Breast epithelium (tissue), 4 donors: ENCODE measurements at places on chromosomes 3 and 15.

GRCh38 chr3:9946112-9947024, 5.8 kb downstream of the PRRT3 start:
- peak; percentile 83 for DNase-seq

- no peak for DNase-seq
Measured at GRCh38 chr3:187744169-187745151, 808 bp downstream of the BCL6 start.

DNA sequence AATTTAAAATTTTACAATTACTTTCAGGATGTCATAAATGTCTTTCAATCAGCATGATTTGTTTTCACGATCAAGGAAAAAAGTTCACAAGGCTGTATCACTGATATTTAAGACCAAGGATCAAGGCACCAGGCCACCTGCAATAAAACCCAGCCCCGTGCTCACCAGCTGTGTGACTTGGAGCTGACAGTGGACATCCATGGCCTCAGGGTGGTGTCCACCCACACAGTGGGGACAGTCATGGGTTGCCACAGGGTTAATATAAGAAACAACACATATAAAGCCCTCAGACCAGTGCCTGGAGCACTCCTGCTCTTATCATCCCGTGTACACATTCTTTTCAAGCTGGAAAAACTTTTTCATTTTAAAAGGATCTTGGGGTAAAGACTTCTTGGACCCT, 56.5 kb downstream of the PCSK6 start:
- no peak for DNase-seq

GRCh38 chr3:71309886-71310285, 273.6 kb downstream of the FOXP1 start:
- DNase-seq, result no peak

DNA sequence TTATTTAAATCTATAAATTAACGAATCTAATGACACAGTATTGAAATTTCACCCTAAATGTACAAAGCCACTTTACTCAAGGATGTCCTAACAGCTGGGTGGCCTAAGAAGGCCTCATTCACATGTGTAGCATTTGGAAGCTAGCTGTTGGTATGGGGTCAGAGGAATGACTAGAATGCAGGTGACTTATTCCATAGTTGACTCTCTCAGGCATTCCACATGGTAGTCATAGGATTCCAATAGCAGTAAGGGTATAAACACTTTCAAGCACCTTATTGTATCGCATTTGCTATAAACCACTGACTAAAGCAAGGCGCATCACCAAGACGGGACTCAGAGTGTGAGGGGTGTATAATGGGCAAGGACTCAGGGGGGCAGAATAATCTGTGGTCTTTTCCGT, 294.8 kb upstream of the EPHA3 start:
- DNase-seq, result no peak

DNA sequence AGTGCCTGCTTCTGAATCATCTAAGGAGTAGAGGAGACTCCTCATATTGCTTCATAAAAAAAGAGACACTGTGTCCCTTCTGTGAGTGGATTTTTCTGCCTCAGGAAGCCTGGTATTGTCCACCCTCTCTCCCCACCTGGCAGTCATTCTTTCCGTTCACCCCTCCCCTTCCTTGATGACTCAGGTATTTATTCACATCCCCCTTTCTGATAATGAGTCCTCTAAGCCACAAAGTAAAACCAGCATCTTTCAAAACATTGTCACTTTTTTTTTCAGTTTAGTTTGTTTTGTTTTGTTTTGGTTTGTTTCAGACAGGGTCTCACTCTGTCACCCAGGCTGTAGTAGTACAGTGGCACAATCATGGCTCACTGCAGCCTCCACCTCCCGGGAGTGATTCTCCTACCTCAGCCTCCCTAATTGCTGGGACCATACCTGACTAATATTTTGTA, 65.2 kb upstream of the UBE2E1 start:
- DNase-seq, result no peak

GRCh38 chr3:152362086-152362485, 93.4 kb downstream of the MBNL1 start:
- no peak for DNase-seq

DNA sequence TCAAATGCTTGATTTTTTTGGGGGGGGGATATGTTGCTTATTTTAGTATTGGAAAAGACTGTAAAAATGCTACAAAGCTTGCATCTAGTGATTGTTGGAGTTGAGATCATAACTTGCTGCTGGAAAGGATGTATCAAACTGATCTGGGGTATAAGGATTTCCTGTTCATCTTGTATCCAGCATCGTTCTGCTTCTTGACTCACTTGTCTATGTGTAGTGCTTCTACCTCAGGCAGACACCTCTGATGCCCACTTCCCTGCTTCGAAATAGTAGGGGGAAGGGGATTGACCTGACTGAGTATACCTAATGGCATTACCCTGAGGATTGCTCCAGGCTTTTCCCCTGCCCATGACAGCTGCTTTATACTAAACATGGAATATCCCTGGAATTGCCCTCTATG, 42.7 kb downstream of the STT3B start:
- no peak for DNase-seq

DNA sequence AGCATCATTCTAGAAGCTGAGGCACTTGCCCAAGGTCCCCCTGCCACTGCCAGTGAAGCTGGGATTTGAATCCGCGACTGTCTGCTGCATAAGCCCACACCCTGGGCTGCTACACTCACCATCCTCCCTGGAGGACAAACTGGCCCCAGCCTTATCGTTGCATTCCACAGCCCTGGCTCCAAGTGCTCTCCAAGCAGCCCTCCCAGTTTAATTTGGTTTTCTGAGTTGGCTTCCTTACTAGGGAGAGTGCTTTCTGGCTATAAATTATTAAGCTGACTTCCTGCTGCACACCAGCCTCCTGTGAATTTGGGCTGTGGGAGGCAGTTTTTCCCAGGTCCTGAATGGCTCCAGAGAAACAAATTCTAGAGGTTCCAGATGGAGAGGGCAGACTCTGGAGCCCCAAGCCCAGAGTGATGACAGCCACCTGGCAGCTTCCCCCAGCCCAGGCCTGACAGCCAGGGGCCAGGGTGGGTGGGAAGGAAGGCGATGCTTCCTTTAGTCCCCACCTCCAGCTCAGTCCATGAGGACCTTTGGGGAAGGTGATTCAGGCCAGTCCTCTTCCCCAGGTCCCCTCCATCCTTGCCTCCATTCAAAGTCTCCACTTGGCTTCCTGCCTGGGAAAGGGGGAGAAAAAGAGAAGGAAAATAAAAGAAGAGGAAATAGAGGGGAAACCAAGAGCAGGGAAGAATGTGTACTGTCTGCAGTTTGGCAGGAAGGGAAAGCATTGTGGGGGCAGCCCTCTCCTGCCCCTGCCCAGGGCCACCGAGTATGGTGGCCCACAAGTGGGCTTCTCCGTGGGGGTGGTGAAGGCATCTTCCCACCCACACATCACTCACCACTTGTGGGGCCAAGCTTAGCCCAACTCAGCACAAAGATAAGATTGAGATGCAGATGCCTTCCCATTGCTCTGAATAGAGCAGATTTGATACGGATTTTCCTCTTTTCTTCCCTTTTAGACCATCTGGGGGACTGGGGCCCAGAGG, 69.6 kb downstream of the SEMA5B start:
- DNase-seq, result no peak

- no peak for DNase-seq
Measured at GRCh38 chr15:76338486-76339304, 2.1 kb downstream of the ISL2 start.

GRCh38 chr15:85312486-85312885, 67.9 kb upstream of the AKAP13 start:
- no peak for DNase-seq

DNA sequence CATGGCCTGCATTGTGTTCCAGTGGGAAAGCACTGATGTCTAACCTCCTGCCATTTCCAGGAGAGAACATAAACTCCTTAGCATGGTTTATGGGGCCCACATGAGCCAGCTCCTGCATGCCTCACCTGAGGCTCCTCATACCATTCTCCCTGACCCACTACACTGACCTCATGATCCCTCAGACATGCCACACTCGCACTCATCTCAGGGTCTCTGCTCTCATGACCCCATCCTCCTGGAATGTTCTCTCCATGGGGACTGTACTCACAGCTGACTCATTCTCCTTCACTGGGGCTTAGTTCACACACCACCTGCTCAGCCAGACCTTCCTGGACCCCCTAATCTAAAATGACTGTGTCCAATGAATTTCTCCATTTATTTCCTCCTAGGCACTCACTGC, 4.0 kb upstream of the LMCD1 start:
- no peak for DNase-seq

DNA sequence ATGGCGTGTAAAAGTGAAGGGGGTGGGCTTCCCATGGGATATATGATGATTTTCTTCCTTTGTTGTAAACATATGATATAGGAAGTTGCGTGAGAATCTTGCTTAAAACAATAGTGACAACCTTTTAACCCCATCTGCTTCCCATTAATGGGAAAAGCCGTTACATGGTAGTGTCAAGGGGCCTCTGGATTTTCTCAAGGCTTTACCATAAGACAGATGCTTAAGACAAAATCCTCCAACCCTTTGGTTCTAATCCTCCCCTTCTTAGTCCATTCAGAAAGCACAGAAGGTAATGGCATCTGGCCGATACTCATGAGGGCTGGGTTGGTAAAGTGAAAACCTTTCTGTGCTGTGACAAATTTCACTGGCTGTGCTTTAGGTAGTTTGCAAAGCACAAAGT, 25.0 kb downstream of the DPH3 start:
- DNase-seq, result no peak

DNA sequence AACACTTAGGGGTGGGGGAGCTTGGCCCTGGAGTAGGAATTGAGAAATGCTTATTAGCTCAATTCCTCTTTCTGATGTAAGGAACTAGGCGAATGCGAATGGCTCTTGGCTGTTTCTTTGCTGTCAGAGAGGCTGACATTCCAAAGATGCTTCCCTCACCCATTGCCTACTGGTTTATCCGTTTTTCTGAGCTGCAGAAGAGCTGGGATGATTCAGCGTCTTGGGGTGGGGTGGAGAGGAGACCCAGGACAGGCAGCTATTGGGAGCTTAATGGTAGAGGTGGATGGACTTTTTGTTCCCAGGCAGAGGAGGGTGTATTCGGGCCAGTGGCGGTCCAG, 9.8 kb downstream of the PLEKHO2 start:
- DNase-seq, result no peak

DNA sequence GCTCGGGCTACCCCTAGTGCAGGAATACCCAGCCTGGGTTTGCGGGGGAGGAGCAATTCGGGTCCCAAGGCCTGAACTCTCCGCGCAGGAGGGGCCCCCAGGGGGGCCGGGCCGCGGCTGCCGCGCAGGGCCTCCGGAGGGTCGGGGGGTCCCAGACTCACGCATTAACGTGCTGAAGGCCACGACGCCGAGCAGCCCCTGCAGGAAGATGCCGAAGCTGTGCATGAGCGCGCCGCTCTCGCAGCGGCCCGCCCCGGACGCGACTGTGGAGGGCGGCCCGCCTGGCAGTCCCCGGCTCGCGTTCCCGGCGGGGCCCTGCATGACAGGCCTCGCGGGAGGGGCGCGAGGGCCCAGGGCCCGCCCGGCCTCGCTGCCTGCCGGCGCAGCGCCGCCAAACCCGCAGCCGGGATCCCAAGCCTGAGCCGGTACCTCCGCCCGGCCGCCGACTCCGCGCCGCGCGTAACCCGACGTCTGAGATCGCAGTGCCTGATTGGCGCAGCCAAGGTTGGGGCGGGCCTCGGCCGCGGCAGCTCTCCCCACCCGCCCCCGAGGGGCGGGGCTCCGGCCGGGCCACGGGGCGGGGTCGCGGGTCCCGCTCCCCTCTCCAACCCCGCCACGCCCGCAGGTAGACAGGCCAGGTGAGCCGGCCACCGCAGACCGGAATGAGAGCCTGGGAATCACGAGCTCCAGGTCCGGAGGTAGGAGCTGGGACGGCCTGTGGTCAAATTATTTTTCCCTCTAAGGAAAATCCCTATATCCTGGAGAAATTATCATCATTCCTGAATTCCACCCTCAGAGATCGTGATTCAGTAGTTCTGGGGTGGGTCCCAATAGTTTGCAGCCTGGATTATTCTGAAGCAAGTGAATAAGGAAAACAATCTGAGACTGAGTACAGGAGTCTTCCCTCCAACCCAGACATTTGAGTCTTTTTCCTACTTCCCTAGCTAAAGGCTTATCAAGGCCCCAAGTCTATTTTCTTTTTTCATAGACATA, at the start of gene STIMATE:
Gene STIMATE, minus strand, starts transcription at position 419 of the 993 bp plus-strand sequence. Its CDS starts 98 bp downstream, at position 321.
- peak; percentile 85 for DNase-seq

DNA sequence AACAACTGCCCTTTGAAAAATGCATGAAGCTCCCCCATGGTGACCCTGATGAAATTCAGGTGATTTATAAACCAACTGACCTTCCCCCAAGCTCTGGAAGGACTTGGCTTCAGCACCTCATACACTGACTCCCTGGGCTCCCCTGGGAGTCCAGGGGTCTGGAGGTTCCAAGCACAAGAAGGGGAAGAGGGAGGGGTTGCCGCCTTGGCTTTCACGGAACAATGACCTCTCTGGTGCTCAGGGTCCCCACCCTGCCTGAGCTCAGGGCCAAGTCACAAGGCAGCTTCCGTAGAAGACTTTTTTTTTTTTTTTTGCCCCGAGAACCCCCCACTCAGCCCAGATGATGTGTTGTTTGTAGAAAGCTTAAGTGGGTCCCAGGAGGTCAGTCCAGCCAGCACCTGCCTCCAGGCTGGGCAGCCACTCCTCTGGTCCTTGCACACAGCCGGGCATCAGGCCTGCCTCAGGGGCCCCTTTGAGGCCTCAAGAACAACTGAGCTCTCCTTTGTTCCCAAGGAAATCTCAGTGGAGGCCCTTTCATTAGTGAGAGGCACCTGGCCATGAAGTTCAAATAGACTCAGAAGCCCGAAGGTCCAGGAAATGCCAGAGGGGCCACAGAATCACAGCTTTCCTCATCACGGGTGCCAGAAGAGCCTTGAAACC, 14.0 kb upstream of the ALAS1 start:
- no peak for DNase-seq

DNA sequence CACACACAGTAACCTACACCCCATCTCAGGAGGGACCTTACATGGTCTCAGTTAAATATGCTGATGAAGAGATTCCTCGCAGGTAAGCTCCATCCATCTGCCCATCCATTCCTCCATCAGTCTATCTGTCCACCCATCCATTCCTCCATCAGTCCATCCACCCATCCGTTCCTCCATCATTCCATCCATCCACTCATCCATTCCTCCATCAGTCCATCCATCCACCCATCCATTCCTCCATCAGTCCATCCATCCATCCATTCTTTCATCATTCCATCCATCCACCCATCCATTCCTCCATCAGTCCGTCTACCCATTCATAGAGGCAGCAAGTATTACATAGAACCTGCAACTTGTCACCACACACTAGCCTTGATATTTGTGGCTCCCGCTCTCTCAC, 77.9 kb downstream of the DNASE1L3 start:
- DNase-seq, result no peak

DNA sequence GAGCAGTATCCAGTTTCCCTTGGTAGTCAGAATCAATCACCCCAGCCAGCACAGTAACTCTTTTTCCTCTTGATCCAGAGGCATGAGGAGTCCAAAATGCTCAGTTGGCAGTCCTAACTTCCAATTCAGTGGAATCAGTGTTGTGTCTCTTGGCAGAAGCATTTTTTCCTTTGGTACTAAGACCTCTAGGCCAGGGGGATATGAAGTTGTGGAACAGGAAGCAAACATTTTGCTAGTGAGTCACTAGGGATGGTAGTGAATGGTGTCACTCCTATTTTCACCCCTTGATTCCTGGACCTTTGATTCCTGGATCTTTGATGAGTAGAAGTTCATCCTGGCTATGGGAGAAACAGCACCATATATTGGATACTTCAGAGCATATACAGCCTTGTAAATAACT, 70.5 kb upstream of the ALDH1A3 start:
- DNase-seq, result no peak

GRCh38 chr3:150105886-150106612, 135.4 kb upstream of the PFN2 start:
- no peak for DNase-seq

- no peak for DNase-seq
Measured at GRCh38 chr3:76063019-76063418, 277.7 kb upstream of the ZNF717 start.

GRCh38 chr3:67017211-67017610, 19.1 kb downstream of the KBTBD8 start:
- no peak for DNase-seq
